Right forelimb (tissue), 1 donor: ENCODE measurements at places on chromosomes 7 and 10.

GRCh38 chr10:89270153-89270483 lies 18.5 kb upstream of the LIPA start:
- no peak for DNase-seq

DNA sequence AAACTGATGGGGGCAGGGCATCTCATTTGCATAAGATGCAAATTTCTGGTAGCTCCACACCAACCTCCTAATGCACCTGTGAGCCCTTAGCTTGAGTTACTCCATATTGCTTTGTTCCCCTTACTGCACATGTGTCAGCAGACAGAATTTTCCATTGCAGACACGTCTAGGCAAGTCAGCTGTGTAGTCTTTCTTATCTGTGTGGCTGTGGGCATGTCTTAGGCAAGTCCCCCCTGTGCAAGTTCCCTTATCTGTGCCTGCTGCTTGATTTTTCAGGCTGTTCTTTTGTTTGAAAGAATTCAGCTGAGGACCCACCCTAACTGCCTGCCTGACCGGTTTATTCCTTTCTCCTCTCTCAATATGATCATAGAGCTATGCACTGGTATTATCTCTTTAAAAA lies 28.5 kb upstream of the TRIM24 start:
- no peak for DNase-seq

- no peak for DNase-seq
Measured at GRCh38 chr7:92644406-92645113, 54.4 kb upstream of the FAM133B start.

DNA sequence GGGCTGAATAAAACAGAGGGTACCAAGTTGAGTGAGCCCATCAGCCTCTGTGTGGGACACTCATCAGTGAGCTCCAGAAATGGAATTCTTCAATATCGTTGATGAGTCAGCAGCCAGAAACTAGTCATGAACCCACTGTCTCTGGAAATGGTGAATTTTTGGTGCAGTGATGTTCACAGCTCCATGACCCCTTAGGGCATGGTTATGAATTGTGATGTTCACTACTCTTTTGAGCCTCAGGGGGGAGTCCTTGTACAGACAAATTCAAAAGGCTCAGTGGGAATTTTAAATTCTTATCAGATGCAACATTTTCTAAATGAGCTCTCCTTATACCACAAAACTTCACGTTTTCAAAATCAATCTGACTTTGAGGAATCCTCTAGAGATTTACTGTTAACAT lies 335.7 kb downstream of the PHTF2 start:
- no peak for DNase-seq

- DNase-seq = no peak
Measured at GRCh38 chr10:24866604-24867583, 85.5 kb downstream of the PRTFDC1 start.

DNA sequence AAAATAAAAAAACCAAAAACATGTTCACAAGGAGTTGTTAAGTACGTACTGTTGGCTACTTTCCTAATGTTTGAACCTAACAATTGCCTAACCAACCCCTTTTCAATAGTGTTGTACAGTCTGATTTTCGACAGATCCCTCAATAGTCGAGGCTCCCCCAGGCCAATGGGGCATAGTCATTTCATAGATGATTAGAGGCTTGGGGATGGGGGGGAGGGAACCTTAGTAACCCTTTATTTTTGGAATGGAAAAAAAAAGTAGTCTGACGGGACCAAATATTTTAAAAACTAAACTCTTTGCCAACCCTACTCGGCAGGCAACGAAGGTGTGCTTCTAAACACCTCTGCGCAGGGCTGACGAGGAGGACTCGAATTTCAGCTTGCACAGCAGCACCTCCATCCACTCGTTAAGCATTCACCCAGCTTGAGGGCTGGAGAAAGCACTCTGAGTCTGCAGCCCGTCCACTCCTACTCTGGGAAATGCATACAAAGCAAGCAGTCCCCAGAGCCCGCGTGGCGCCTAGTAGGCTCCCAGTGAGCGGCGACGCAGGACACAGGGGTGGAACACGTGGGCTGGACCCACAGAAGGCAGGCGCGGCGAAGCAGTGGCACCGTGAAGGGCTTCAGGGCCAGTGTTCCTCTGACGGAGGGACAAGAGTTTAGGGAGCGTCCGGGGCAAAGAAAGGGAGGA lies 899 bp downstream of the PUS7 start:
- no peak for DNase-seq

GRCh38 chr10:122257041-122257440 lies 14.1 kb upstream of the BTBD16 start:
- no peak for DNase-seq

GRCh38 chr7:149686011-149686410 lies 87.4 kb downstream of the ZNF467 start:
- no peak for DNase-seq

GRCh38 chr7:83861-84632 lies 108.3 kb upstream of the FAM20C start:
- DNase-seq = peak; percentile 40

GRCh38 chr7:20229646-20230500 lies 12.7 kb upstream of the MACC1 start:
- DNase-seq = no peak

DNA sequence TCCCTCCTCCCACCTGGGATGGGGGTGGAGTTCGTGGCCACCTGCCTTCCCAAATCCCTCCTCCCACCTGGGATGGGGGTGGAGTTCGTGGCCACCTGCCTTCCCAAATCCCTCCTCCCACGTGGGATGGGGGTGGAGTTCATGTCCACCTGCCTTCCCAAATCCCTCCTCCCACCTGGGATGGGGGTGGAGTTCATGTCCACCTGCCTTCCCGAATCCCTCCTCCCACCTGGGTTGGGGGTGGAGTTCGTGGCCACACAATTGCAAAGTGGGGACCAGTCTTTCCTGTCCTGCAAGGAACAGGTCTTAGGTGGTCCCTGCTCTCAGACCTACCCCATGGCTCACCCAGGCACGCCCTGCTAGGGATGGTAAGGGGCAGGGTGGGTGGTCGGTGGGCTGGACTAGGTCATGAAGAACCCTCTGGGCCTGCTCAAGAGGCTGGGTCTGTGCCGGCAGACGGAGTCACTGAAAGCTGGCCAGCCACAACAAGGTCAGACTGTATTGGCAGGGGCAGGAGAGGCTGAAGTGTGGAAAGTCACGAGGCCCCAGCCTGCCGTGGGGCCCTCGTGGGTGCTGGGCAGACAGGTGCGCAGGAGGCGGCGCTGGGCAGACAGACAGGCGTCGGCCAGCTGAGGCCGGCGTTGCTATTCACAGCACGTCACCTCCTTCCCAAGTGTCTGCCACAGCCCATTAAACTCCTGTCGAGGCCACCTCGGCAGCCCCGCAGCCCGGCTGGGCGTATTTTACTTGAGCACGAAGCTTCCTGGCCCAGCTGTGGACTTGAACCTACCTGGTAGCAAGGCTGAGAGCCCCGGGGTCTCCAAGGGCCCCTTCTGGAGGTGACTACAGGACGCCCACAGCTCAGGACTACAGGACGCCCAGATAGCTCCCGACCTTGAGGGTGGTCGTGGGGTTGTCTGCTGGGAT lies 4.1 kb downstream of the KNDC1 start:
- no peak for DNase-seq

GRCh38 chr7:28020302-28020940 lies 160.2 kb downstream of the JAZF1 start:
- DNase-seq = peak; percentile 71

DNA sequence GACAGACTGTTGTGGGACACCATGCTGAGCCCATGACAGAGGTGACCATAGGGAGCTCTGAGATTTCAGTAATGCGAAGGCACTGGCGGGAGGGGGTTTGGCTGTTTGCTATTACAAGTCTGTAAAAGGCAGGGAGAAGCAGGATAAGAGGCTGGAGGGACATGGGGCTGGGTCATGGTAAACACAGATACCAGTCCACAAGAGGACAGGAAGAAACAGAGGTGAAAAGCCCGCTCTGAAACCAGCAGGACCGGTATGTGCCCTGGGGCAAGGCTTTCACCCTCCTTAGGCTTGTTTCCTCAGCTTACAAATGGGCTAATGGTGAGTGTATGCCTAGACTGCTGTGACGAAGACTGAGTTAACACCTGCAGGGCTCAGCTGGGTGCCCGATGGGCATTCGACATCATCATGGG lies 34.1 kb downstream of the ANXA11 start:
- no peak for DNase-seq

GRCh38 chr7:1268076-1268815 lies 35.6 kb downstream of the UNCX start:
- DNase-seq = no peak

DNA sequence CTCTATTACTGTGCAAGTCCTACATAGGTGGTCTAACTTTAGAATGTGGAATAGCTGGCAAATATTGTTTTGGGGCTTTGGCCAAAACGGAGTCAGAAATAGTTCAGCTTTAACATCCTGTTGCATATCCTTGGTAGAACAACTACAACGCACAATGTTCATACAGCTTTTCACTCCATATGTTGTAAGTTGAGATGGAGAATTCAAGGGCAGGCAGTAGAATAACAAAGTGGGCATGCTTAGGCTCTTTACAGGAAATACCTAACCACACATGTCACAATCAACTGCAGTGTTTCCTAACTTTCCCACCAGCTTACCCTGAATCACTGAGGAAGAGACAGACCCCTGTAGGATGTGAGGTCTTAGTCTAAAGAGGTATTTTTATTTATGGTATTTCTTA lies 122.3 kb downstream of the PPP1R3A start:
- no peak for DNase-seq

DNA sequence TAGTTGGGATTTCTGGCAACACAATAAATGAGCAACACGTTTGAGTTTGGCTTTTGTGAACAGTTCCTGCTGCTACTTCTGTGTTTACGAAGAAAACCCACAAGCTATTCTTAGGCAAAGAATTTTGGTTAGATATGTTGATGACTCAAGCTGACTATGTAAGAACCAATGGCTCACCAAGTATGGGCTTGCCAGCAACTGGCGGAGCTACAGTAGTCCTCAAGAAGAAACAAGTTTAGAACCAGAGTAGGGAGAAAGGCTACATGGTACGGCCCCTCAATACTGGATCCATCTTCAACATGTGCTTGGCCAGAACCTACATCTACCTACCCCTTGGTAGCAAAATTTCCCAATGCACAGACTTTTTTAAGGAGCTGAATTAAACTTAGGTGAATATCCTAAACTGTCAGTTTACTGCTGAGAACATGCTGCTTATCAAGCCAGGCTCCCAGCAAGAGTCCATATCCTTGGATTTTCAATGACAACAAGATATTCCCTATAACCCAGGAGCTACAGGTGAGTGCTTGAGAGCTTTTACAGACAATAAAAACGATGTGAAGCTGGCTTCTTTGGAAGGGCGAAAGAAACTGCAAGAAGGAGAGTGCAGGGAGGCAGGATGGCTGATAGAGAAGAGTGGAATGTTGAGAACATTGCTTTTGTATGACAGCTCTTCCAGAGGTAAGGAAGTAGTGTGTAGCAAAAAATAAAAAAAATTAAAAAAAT lies 74.3 kb upstream of the ASAH2 start:
- DNase-seq = no peak

DNA sequence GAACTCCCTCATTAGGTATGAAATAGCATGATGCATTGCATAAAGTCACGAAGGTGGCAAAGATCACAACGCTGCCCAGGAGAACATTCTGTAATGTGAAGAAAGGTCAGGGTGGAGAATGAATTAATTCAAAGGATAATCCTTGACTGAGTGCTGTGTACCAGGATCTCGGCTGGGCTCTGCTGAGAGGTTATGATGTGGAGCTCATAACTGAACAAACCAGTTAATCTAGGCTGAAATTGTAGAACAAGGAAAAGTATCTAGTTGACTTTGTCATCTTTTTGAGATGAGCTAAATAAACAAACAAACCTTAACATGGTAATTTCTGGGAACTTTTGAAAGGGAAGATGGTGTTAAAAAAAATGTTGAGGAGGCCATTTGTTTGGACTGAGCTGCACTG lies 6.1 kb downstream of the MSMB start:
- no peak for DNase-seq

DNA sequence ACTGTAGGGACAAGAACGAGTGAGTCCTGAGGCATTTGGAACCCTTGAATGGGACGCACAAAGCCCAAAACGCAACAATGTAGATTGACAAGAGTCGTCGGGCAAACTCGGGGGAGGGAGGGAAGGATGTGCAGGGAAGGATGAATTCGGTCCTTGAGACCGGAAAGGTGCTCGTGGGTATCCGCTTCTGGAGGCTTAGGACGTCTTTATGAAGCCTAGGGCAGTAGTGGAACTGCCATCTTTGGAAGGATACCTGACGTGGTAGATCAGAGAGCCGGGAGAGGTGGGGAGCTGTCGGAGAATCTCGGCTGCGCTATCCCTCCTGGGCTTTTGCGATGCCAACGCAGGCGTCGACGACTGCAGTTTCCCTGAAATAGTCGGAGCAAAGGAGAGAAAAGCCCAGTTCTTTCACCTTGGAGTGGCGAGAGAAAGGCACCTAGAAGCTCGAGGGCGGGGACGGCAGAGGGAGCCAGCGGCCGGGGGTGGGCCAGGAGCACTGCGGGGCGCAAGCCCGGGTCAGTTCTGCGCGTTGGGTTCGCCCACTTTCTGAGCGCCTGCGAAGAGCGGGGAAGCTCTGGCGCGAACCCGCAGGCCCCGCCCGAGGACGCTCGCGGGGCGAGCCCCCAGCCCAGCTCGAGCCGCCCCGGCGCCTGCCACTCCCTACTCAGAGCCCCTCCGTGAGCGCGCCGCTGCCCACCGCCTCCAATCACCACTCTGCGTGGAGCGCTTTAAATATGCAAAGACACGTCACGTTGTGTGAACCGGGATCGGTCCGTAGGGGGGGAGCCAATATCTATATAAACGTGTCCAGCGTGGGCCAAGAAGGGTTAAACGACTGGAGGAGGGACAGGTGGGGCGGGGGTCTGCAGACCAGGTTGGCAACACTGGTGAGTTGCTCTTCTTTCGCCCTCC lies at the start of gene CYP26C1:
Gene CYP26C1, plus strand, starts transcription at position 824 of the 912 bp plus-strand sequence. CDS start 466 bp downstream, outside the sequence.
- no peak for DNase-seq

DNA sequence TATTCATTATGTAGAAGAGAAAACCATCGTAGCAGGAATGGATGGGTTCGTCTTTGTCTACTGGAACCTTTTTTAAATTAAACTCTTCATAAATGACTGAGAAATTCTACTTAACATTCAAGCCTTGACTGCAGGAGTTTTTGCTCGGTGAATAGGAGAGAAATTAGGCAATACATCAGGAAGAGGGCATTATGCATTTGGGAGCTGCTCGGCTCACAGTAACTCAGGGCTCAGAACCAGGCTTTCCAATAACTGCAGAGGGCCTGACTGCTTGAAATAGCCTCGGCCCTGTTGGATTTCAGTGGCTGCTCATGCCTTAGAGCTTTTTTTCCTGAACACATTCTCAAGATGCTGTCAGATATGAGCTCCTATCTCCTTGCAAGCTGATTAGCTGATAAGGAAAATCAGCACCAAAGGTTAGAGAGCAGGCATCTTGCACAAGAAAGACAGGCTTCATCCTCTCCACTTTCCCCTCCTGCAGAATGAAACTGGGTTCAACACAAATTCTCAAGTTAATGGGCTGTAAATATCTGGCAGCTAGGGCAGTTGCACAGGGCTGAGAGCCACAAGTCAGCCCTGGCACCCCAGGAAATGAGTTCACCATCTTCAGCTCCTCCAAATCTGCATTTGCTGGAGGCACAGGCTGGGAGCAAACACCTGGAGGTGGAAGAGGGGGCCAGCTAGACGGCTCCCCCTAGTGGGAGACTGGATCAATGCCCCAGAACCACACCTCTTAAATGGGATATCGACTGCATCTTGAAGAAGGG lies 24.3 kb downstream of the TECTB start:
- DNase-seq = no peak
